ENCODE measurements at places on chromosomes 13 and 19.

DNA sequence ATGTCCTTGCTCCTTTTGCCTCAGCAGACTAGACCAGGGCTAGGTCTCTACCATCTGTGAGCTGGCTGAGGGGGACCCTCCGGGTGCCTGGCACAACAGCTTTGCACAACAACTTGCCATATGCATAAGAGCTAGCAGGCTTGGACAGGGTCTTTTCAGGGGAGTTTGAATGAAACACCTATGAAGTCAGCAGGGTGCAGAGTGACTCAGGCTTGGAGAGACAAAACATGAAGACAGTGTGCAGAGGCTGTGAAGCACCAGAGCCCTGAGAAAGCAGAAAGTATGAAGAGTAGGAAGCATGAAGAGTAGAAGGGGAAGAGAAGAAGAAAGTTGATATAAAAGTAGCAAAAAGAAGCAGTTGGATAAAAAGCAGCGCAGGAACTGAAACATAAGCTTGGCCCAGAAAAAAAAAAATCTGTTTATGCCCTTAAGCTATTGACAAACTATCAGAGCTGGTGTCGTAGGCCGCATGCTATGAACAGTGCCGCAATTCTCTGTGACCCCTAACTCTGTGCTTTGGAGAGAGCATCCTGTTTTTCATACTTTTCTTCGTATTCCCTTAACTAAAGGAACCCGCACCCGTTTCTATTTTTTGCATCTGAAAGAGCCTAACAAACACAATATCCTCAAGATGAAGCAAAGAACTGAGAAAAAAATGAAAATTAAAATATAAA is 52.7 kb upstream of the FAM216B start:
- no peak for DNase-seq

- DNase-seq, result no peak
These were observed 12.9 kb downstream of the TPM4 start for GRCh38 chr19:16089010-16089846.

DNA sequence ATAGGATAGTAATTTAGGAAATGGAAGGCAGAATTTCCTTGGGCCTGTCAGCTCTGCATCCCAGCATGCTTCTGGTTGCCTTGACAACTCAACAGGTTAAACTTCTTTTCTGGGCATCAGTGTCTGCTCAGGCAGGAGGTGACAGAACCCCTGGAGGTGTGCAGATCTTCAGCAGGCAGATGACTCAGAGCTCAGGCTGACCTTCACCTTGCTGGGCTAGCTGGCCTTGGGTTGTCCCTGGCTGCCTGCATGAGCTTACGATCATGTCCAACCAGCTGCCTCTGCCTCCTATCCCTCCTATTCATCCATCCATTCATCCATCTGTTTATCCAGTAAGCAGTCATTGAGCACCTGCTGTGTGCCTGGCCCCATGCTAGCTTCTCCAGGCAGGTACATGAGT is 81.2 kb upstream of the KCTD15 start:
- DNase-seq, result no peak

- no peak for DNase-seq
These were observed 315 bp downstream of the ZNF492 start for GRCh38 chr19:22634450-22634827.

- no peak for DNase-seq
These were observed 47.4 kb downstream of the BBC3 start for GRCh38 chr19:47183601-47184000.

DNA sequence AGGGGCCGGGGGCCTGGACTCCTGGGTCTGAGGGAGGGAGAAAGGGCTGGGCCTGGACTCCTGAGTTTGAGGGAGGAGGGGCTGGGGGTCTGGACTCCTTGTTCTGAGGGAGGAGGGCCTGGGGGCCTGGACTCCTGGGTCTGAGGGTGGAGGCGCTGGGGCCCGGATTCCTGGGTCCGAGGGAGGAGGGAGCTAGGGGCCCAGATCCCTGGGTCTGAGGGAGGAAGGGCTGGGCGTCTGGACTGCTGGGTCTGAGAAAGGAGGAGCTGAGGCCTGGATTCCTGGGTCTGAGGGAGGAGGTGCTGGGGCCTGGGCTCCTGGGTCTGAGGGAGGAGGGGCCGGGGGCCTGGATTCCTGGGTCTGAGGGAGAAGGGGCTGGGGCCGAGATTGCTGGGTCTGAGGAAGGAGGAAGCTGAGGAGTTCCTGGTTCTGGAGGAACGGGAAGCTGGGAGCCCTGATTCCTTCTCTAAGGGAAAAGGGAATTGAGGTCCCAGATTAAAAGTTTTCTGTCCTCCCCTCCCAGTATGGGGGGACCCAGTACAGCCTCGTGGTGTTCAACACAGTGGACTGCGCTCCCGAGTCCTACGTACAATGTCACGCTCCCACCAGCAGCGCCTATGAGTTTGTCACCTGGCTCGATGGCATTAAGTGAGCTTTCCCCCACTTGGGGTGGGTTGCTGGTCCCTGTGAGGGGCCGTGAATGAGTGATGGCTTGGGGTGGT is 721 bp downstream of the MED25 start:
- no peak for DNase-seq

DNA sequence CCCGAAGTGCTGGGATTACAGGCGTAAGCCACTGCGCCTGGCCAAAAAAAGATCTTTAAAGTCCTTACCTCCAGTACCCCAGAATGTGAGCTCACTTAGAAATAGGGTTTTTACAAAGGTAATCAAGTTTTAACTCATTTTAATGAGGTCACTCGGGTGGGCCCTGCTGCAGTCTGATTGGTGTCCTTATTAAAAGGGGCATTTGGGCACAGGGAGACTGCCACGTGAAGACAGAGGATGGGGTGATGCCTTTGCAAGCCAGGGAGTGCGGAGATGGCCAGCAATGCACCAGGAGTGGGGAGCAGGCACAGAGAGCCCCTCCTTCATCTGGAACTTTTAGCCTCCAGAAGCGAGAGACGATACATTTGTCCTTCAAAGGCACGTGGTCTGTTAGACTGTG is 11.7 kb downstream of the NKPD1 start:
- no peak for DNase-seq

DNA sequence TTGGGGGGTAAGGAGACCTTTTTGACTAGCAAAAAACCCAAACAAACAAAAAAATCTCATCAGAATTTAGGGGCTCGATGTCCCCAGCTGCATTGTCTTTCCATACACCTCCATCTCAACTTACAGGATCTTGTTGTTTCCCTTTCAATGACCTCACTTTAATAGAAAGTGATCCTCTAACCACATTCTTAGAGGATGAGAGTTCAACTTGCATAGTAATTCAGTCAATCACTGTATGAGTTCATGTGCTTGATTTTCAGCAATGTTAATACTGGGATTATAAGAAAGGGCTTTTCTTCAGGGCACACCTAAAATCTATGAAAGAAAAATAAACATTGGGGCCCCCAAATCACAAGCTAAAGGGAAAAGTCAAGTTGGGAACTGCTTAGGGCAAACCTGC is 1512.0 kb downstream of the SLITRK1 start:
- no peak for DNase-seq

- no peak for DNase-seq
These were observed 1.4 kb downstream of the USP12 start for GRCh38 chr13:27170221-27170515.

DNA sequence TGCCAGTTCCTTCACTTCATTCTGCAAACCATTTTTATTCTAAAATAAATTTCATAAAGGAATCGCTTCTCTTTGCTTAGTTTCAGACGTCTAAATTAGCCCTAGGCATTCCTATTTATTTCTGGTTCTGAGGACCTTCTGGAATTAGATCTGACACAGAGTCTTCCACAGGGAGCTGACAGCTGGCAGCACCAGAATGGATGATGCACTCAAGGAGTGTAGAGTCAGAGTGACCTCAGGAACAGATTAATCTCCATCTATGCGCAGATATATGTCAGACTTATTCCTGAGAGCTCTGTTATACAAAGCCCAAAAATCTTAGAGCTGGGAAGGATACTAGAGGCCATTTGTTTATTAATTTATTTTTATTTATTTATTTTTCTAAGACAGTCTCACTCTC is 450.8 kb downstream of the HS6ST3 start:
- no peak for DNase-seq

- no peak for DNase-seq
These were observed 485.4 kb downstream of the KLF5 start for GRCh38 chr13:73544175-73544574.

DNA sequence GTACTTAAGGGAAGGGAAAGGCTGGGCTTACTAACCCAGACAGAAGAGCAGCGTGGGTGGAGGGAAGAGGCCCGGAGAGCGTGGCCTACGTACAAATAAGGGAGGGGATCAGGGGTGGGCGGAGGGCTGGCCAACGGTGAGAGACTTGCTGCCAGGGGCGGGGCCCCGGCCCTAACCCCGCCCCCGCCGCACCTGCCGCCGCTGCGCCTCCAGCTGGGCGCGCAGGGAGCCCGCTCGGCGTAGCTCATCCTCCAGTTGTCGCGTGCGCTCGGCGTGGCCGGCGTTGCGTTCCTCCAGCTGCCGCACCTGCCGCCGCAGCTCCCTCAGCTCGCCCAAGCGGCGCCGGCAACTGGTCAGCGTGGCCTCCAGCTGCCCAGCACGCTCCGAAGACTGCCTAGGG is 5.7 kb downstream of the HOOK2 start:
- DNase-seq, result no peak
